ENCODE measurements at places on chromosomes 3 and 15.
A peak's percentile ranks its signal among the peaks of the same experiment; 100 is the strongest.

GRCh38 chr15:42611532-42611931, 36.1 kb downstream of the STARD9 start:
- no peak for DNase-seq

DNA sequence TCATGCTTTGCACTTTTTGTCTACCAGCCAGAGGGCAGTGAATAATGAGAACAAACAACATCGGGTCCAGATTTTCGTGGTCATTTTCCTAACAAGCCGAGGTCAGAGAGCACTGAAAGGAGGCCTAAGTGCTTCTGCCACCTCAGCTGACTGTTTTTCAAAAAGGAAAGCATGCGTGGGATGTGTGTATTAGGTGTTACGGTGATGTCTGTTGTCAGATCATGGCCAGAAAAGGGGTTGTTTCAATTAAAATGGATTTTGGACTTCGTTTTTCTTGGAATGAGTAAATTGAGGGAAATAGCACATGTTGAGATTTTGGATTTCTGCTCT, 99.5 kb downstream of the APBA2 start:
- no peak for DNase-seq

DNA sequence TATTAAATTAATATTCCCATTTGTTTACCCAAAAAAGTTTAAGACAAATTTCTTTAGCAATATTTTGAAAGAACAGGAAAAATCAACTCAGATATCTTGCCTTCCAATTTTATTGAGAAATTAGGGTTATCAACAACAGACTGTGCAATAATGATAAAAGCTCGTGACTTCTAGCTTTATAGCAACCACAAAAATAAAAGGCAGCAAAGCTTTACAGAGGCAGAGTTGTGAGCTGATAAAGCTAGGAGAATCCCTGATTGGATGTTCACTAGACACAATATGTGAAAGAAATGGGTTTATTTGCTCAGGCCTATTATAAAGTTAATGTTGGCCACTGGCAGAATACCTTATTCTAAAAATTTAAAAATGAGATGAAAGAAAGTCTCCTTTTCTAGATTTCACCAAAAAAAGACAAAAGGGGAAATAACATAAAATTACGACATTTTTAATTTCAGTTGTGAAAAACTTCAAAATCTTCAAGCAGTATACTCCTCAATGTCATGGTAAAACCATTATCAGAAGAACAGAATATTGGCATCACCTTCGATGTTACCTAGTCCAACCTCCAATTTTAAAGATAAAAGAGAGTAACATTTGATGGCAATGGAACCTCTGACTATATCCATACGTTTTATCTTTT, 2.8 kb downstream of the VPS13C start:
- no peak for DNase-seq

- DNase-seq = no peak
Observed at GRCh38 chr3:56775838-56776555, 25.8 kb downstream of the ARHGEF3 start.

- no peak for DNase-seq
Observed at GRCh38 chr3:150970665-150971324, 1.7 kb downstream of the CLRN1 start.

- no peak for DNase-seq
Observed at GRCh38 chr15:40343512-40343911, 2.8 kb upstream of the CCDC9B start.

GRCh38 chr3:15794842-15795650, 2.7 kb downstream of the ANKRD28 start:
- DNase-seq = no peak

DNA sequence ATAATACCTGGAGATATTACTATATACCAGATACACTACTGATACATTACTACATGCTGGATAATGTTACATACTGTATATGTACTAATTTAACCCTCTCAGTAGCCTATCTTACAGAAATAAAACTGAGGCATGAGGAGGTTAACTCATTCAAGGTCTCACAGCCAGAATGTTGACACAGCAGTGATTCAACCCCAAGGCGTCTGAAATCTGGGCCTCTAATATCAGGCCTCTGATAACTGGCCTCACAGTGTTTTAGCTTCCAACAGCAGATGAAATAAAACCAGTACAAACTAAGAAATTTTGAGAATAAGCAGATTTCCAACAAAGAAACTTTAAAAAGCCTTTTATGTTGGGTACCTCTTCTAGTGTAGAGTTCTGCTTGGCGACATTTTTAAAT, 23.4 kb downstream of the DZIP1L start:
- no peak for DNase-seq

- no peak for DNase-seq
Observed at GRCh38 chr15:35505809-35506208, 40.2 kb downstream of the DPH6 start.

GRCh38 chr3:27681249-27681748, 40.8 kb downstream of the EOMES start:
- peak; percentile 38 for DNase-seq

Data from GM12878 (cell line).